ENCODE measurements at places on chromosomes 6 and 20. TPM values are rescaled to one million over a fixed set of nuclear protein-coding genes. Genes with fewer than 3 reads are reported as not detected.

The CST5 gene
- not detected for total RNA-seq

The C20orf141 gene
- not detected for total RNA-seq

The RNF144B gene
- 1.3 TPM for total RNA-seq

The ENPP3 gene
- total RNA-seq = 1.5 TPM

The HCRTR2 gene
- not detected for total RNA-seq

The OXT gene
- not detected for total RNA-seq

The APCDD1L gene
- 4.2 TPM for total RNA-seq

Measured in bronchus fibroblast of lung (primary cell).